Muscle of leg (tissue), 16 donors: ENCODE measurements at places on chromosomes 16 and 17. TPM values are rescaled to one million over a fixed set of nuclear protein-coding genes. Genes with fewer than 3 reads are reported as not detected.

DNA sequence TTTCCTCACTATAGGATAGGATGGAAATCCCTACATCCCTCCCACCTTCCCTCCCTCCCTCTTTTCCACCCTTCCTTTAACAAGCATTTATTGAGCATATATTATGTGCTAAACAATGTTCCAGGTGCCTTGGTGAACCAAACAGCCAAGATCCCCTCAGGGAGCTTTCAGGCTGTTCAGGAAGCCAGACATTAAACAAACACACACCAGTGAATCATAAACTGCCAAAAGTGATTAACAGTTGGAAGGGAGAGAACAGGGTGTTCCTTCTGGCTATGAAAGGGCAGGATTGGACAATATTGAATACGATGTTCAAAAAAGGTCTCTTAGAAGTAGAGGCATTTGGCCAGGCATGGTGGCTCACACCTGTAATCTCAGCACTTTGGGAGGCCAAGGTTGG is 22.8 kb upstream of the CNEP1R1 start:
- no peak overlapping the region for H3K4me3 ChIP-seq
- no peaks in the 10 kb centered on the region for H3K4me1 ChIP-seq
- H3K27ac ChIP-seq, result no peak overlapping the region
- H3K27me3 ChIP-seq, result peaks cover 2% of the 10 kb centered on the region
- DNase-seq, result no peak

The CDH8 gene
- total RNA-seq, result 3.5 TPM

The APPBP2 gene
- total RNA-seq, result 38.4 TPM

GRCh38 chr16:19130385-19130784 is 16.6 kb downstream of the ITPRIPL2 start:
- H3K4me3 ChIP-seq, result no peak overlapping the region
- peak overlapping the region; percentile 90 for H3K27ac ChIP-seq
- DNase-seq, result no peak
- peaks cover 3% of the 10 kb centered on the region for H3K36me3 ChIP-seq
- no peaks in the 10 kb centered on the region for H3K27me3 ChIP-seq

- H3K4me3 ChIP-seq, result no peak overlapping the region
- no peak for DNase-seq
- peaks cover 36% of the 10 kb centered on the region for H3K27me3 ChIP-seq
- no peaks in the 10 kb centered on the region for H3K36me3 ChIP-seq
Observed at GRCh38 chr16:71426069-71426879, 15.6 kb downstream of the TLE7 start.

DNA sequence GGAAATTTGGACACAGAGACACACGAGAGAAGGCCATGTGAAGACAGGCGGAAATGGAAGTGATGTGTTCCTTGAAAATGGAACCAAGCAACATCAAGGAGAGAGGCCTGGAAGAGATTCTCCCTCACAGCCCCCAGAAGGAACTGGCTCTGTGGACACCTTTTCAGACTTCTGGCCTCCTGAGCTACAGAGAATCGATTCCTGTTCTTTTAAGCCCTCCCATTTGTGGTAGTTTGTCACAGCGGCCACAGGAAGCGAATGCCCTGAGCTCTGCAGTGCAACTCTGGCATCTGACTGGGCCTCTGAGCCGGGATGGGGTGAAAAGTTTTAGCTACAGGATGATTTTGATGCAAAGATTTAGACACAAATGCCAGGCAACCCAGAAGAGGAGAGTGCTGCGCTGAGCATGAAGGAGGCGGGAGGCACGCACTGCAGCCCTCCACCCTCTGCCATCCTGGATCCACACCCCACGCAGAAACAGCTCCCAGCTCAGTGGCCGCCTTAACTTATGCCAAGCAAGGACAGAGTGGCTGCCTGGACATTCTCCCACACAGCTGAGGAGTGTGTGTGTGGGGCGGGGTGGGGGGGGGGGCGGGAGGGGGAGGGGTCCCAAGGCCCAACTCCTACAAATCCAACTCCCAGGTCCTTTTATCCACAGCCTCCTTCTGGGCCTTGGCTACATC is 2.2 kb downstream of the TIMP2 start:
- DNase-seq, result peak; percentile 44
- H3K27ac ChIP-seq, result peak overlapping the region; percentile 51
- no peaks in the 10 kb centered on the region for H3K27me3 ChIP-seq

The PRKCB gene
- 1.4 TPM for total RNA-seq

The CEMP1 gene
- total RNA-seq, result 0.04 TPM

DNA sequence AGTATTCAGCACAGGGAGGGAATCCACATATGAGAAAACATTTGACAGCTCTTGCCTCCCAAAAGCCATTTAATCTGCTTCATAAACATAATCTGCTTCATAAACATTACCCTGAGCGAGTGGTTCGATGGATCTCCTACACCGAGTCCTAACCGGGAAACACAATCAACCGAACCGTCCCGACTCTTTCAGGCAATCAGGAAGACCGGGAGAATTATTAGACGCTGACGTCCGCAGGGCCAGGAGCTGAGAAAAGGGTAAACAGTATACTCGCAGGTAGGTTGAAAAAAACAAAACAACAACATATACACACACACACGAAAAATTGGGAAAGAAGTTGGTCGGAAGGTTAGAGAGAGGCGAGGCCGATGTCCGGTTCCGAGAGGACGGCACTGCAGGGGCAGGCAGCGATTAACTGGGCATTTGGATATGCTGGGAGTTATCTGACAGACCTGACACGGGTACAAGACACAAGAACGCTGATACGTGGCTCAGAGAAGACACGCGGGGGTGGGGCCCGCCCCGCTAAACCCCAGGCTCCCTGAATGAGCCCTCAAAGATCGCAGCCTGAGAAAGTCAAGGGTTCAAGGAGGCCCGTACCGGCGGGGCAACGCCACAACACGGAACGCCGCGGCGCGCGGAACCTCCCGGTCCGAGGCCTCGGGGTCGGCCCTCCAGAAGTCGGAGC is 585 bp downstream of the AP1G1 start:
- H3K27me3 ChIP-seq, result no peaks in the 10 kb centered on the region
- H3K4me1 ChIP-seq, result peaks cover 5% of the 10 kb centered on the region
- peaks cover 5% of the 10 kb centered on the region for H3K36me3 ChIP-seq
- DNase-seq, result peak; percentile 56
- H3K4me3 ChIP-seq, result peak overlapping the region; percentile 78

GRCh38 chr16:2233872-2234812 is 2.1 kb upstream of the DNASE1L2 start:
- no peak for DNase-seq
- peaks cover 37% of the 10 kb centered on the region for H3K27me3 ChIP-seq
- H3K27ac ChIP-seq, result no peak overlapping the region
- no peak overlapping the region for H3K4me3 ChIP-seq
- peaks cover 68% of the 10 kb centered on the region for H3K36me3 ChIP-seq

DNA sequence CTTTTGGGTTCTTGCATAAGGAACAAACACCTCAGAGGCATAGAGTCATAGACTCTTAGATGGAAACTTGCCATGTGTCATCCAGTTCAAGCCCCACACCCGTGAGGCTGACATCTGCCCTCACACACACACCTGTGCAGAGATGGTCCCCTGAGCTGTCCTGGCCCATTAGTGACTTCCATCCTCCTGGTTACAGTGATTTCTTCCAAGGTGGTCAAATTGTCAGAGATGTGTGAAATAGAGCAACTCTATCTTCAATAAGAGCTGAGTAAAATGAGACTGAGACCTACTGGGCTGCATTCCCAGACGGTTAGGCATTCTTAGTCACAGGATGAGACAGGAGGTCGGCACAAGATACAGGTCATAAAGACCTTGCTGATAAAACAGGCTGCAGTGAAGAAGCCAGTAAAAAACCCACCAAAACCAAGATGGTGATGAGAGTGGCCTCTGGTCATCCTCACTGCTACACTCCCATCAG is 342.2 kb upstream of the TNRC6C start:
- peaks cover 3% of the 10 kb centered on the region for H3K27me3 ChIP-seq
- no peak for DNase-seq
- peaks cover 12% of the 10 kb centered on the region for H3K4me1 ChIP-seq

DNA sequence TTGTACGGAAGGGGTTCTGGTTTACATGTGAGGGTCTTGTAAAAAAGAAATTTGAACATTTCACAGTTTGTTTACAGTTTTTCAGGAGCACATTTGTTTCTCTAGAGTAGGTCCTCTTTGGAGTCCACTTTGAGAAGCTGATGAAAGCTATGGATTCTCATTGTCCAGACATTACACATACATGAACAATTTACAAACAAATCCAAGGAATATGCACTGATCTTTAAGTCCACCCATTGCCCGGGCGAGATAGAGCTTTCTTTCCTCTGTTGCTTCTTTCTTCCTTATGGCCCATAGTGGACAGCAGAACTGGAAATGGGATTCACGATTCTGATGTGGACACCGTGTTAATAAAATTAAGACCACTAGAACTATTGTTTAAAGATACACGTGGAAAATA is 1.9 kb downstream of the DCAF7 start:
- no peak for DNase-seq
- peaks cover 16% of the 10 kb centered on the region for H3K4me1 ChIP-seq
- H3K36me3 ChIP-seq, result no peaks in the 10 kb centered on the region
- no peak overlapping the region for H3K27ac ChIP-seq

DNA sequence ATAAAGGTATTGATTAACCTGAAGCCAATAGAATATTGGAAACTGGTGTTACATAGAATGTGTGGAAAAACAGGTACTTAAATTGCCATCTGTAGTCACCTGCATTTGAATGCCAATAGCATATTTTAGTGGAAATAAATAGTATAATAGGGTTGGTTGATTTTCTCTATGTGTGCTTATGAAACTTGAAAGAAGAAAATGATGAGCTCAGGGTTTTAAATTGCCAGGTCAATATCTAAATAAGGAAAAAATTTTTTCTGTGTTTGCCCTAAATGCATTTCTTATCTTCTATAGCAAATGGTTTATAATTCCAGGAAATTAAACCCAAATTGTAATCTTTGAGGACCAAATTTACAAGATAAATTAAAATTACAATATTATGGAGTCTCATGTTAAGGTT is 626.6 kb downstream of the CDH8 start:
- no peak for DNase-seq
- no peak overlapping the region for H3K27ac ChIP-seq
- no peaks in the 10 kb centered on the region for H3K36me3 ChIP-seq
- no peaks in the 10 kb centered on the region for H3K4me1 ChIP-seq
- H3K4me3 ChIP-seq, result no peak overlapping the region
- H3K27me3 ChIP-seq, result no peaks in the 10 kb centered on the region
